Iris pigment epithelial cell (primary cell): ENCODE measurements at places on chromosomes 11 and 22.

DNA sequence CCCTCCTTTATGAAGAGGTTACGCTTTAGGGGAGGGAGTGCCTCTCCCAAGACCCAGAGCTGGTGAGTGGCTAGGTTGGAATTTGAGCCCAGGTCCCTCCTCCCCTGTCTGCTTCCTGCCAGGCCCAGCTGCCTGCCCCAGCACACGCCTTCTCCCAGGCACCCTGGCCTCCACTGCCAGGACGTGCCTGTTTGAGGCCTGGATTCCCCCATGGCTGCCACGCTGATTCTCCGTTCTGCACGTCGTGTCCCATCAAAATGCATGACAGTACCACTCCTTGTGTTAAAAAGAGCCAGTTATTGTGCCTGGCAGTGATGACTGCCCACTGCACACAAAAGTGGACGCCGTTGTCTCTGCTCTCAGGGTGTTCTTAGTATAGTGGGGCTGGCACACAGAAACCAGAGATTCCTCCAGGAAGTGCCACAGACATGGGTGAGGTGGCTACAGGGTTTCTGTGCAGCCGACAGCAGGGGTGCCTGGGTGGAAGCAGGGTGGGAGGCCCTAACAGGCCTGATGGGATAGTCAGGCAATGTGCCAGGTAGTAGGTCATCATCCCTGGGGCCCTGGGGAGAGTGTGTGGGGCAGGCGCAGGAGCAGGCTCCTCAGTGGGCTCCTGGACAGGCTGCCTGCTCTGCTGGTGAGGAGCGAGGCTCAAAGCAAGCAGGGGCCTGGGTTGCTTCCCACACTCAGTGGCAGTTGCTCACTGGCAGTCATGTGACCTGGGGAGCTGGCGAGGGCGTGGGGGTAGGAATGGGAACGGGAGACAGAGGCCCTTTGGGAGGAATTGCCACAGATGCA, 24.2 kb downstream of the MED15 start:
- DNase-seq = peak; percentile 91

GRCh38 chr22:37163575-37164504, 14.1 kb upstream of the IL2RB start:
- no peak for DNase-seq

GRCh38 chr11:74992852-74993251, 4.1 kb downstream of the NEU3 start:
- DNase-seq = no peak

GRCh38 chr11:73912026-73912425, 35.2 kb downstream of the PAAF1 start:
- DNase-seq = no peak

- DNase-seq = no peak
Measured at GRCh38 chr22:31933816-31934482, 10.4 kb upstream of the YWHAH start.

GRCh38 chr11:113952588-113952987, 22.3 kb upstream of the HTR3A start:
- DNase-seq = no peak

- peak; percentile 69 for DNase-seq
Measured at GRCh38 chr22:29108137-29108536, 35.3 kb downstream of the KREMEN1 start.

- DNase-seq = no peak
Measured at GRCh38 chr22:45597460-45598192, 74.0 kb upstream of the ATXN10 start.

DNA sequence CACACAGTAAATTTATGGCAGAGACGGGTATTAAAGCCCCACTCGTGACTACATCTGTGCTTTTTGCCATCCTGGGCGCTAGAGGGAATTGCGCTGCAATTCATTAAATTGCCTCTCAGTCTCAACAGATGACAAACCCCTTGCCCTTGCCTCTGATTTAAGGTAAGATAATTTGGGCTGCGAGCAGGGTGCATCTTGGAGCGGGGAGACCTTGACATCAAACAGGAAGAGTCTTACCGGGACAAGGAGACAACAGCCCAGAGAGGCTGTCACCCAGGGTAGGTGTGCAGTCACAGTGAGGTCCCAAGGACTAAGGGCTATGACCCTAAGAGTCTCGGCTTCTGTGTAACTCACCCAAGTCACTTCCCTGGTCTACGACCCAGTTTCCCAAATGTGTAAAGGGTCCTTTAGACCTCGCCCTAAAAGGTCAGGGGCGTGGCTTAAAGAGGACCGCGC, 449 bp upstream of the TOM1 start:
- peak; percentile 28 for DNase-seq

DNA sequence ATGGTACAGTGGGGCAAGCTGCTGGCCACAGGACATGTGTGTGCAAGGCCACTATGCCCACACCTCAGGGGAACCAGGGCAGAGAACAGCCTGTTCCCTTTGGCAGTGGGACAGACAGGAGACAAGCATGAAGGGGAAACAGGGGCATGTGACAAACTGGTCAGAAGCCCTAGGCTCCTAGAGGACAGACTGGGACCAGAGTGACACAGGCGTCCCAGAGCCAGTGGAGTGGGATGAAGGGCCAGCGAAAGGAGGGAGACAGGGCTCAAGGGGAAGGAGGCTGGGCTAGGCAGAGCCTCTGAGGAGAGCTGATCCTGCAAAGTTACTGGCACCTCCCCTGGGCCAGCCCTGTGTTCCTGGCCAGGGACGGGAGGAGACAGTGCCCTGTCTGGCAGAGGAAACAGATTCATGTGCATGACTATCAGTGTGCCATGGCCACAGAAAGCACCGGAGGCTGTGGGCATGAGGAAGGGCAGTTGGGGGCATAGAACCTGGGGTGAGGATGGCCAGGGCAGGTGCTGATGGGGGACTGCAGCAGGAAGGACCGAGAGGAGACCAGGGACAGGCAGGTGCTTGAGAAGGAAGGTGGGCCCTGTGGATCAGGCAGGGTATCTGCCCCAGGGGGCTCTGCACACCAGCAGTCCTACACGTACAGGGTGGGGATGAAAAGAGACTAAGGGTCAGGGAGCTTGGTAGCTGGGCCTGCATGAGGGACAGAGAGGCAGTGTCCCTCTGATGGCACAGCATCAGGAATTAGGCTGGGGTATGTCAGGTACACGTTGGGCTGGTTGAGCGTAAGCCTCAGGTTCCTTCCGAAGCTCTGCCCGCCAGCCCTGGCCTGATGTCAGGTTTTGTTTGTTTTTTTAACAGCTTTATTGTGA, 9.8 kb downstream of the DERL3 start:
- DNase-seq = no peak

DNA sequence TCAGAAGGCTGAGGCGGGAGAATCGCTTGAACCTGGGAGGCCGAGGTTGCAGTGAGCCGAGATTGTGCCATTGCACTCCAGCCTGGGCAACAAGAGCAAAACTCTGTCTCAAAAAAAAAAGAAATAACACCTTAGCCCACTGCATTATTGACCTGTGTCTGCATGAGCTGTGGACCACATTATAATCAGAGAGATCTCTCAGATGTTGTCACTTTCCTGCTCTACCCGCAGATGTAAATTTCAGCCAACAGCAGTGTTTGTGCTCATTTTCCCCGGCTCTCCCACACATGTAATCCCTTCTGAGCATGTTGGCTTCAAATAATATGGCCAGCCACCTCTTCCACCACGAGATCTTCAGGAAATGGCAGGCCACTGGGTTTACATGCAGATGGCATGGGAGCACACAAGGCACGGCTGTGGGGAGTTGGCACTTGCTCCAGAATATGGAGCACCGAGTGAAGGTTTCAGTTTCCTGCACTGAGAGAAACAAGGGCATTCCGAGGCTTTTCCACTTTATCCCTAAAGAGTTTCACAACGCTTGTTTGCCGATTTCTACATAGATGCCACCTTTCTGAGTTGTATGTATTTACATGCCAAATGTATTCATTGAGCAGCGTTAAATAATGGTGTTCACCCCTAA, 19.7 kb downstream of the CDPF1 start:
- no peak for DNase-seq

- no peak for DNase-seq
Measured at GRCh38 chr22:49026494-49027367, 800.9 kb downstream of the BRD1 start.

GRCh38 chr22:17896586-17896985, 122.3 kb upstream of the BID start:
- no peak for DNase-seq

DNA sequence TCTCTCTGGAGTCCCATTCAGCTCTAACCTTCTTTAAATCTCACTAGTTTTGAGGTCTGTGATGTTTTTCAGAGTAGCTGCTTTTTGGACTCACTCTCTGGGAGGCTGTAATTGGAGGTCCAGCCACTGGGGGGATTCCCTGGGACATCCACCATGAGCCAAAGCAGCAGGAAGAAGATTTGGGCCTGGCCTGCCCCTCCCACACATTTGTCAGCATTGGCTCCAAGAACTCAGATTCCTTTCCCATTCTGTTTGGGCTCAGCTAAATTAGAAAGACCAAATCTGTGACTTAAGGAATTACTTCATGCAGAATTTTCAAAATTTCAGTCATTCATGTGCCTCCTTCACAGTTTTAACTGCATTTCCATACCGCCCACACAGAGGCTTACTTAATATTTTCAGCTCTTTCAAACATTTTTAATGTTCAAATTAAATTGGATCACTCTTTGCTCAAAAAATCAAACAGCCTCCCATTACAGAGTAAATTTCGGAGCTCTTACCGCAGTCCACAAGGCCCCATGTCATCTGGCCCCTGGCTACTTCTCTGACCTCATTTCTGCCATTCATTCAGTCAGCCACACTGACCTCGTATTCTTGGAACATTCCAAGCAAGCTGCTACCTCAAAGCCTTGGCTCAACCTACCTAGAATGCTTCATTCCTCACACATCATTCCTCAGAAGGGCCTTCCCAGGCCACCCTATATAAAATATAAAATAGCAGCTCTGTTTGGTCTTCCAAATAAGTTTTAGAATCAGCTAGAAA, 54.5 kb upstream of the RRAS2 start:
- DNase-seq = peak; percentile 87

- no peak for DNase-seq
Measured at GRCh38 chr22:39468487-39469325, 11.9 kb downstream of the MGAT3 start.

DNA sequence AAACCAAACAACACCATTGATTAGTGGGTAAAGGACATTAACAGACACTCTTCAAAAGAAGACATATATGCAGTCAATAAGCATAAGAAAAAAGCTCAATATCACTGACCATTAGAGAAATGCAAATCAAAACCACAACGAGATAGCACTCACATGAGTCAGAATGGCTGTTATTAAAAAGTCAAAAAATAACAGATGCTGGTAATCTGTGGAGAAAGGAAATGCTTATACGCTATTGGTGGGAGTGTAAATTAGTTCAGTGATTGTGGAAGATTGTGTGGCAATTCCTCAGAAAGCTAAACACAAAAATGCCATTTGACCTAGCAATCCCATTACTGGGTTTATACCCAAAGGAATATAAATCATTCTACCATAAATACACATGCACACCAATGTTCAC, 182.6 kb downstream of the TRPC6 start:
- DNase-seq = peak; percentile 17
